Astrocyte of the cerebellum (primary cell): ENCODE measurements at places on chromosomes 4 and X.
A peak's percentile ranks its signal among the peaks of the same experiment; 100 is the strongest.

DNA sequence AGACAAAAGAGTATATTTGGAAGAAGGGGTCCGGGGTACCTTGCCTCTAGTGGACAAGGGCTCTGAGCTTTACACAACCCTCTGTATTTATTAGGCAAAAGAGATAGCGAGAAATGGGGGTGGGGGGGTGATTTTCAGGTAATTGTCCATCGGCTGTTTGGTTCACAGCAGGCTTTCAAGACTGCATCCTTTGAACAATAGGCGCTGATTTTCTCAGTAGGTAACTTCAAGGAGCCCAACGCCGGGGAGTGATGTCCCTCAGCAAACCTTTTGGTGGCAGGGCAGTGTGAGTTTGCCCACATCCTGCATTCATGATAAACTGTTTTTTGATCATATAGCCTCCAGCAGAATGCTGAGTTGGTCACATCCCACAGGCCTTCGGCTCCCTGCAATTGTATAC lies 61.6 kb downstream of the KDM5C start:
- DNase-seq, result no peak

DNA sequence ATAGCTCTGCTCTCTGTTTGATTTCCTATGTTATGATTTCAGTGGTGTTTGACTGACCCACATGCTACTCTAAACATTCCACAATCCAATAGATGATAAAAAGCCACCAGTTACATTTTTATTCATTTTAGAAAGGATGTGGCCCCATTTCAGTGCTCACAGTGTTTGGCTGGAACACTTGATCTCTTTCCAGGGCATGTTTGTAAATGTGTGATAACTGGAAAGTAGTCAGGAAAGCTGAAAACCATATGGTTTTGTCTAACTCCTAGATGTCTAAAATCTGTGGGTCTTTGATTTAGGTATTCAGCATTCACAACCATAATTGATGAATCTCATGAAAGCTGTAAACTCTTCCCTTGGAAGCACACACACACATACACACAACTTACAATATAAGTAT lies 904.9 kb upstream of the AGA start:
- DNase-seq, result no peak

DNA sequence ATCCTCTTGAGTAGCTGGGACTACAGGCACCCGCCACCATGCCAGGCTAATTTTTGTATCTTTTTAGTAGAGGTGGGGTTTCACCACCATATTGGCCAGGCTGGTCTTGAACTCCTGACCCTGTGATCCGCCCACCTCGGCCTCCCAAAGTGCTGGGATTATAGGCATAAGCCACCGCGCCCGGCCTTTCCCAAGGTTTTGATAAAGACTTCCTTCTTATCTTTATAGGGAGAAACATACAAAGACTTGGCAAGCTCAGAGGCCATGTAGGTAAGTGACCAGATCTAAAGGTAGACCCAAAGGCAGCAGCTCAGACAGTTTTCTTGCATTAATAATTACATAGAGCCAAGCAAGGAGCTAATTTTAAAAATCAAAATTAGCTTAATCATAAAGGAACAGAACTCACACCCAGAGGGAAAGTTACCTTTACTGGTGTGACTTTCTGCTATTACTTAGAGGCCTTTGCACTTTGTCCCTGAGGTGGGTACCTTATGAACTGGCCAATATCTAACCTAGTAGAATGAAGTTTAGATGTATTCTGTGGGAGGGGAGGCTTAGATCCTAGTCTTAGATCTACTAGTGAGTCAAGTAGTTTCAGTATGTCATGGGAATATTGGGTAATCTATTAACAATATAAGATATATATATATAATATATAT lies 67.3 kb downstream of the HPGD start:
- DNase-seq, result no peak

- no peak for DNase-seq
These were observed 40.8 kb upstream of the IL9R start for GRCh38 chrX:155956649-155957048.

DNA sequence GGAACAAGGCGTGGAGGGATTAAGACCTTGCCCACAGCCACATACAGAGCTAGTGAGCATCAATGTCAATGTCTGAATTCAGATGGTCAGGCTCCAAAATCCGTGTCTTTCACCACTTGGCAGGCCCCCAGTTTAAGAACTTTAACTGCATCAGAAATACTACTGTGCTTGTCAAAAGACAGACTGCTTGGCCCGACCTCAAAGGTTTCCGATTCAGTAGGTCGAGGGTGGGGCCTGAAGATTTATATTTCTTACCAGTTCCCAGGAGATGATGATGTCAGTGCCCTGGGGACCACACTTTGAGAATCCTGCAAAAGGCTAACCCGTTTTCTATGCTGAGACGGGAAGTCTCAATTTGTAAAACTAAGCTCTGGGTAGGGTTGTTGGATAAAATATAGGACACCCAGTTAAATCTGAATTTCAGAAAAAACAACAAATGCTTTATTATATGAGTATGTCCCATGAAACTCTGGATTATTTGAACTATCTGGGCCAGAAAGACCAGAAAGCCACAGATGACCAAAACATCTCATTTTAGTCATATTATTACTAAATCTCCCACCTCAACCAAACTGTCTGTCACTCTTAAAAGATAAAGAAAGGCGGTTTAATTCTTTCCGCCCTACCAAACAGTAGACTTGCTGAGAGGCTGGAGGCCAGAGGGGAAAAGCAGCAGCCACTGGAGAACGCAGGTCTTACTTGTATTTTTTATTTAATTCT lies 42.7 kb downstream of the GATB start:
- no peak for DNase-seq

- DNase-seq, result no peak
These were observed 3.9 kb upstream of the PLA2G12A start for GRCh38 chr4:109733728-109734127.

GRCh38 chr4:122458625-122459024 lies 2.1 kb upstream of the IL2 start:
- no peak for DNase-seq

DNA sequence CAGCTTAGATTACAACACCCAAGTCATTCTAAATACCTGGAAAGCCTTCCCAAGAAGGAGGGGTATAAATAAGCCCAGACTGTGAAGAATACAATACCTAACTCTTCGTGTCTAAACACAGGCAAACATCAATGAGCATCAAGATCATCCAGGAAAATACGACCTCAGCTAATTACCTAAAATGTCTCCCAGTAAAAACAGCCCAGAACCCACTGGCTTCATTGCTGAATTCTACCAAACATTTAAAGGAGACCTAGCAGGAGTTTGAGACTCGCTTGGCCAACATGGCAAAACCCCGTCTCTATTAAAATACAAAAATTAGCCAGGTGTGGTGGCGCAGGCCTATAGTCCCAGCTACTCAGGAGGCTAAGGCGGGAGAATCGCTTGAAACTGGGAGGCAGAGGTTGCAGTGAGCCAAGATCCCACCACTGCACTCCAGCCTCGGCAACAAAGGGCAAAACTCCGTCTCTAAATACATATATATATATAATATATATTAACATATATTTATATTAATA lies 19.1 kb upstream of the HSFX4 start:
- no peak for DNase-seq

DNA sequence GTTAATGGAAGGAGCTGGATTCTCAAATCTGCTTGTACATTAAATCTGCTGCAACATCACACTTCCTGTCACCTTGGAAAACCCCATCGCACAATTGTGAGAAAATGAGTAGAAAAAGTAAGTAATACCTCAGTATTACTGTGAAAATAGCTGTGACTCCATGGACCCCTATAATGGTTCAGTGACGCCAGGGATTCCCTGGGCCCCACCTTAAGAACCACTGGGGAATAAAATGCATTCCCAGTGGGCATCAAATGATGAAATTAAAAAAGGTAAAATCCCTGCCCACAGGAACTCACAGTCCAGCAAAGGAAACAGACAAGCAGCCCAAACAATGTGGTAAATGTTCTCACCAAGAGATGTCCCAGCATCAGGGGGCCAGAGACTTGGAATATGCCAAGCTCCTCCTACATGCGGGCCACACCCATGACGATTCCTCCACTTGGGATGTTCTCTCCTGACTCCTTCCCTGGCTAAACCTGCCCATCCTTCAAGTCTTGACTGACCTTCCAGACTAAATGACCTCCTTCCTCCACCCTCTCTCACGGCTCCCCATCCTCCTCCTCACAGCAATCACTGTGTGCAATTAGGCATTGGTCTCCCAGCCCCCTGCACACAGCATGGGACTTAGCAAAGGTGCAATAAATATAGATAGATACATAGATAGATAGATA lies 2.6 kb downstream of the EVC2 start:
- no peak for DNase-seq

GRCh38 chr4:77193511-77194102 lies 36.6 kb downstream of the CCNG2 start:
- DNase-seq, result no peak

DNA sequence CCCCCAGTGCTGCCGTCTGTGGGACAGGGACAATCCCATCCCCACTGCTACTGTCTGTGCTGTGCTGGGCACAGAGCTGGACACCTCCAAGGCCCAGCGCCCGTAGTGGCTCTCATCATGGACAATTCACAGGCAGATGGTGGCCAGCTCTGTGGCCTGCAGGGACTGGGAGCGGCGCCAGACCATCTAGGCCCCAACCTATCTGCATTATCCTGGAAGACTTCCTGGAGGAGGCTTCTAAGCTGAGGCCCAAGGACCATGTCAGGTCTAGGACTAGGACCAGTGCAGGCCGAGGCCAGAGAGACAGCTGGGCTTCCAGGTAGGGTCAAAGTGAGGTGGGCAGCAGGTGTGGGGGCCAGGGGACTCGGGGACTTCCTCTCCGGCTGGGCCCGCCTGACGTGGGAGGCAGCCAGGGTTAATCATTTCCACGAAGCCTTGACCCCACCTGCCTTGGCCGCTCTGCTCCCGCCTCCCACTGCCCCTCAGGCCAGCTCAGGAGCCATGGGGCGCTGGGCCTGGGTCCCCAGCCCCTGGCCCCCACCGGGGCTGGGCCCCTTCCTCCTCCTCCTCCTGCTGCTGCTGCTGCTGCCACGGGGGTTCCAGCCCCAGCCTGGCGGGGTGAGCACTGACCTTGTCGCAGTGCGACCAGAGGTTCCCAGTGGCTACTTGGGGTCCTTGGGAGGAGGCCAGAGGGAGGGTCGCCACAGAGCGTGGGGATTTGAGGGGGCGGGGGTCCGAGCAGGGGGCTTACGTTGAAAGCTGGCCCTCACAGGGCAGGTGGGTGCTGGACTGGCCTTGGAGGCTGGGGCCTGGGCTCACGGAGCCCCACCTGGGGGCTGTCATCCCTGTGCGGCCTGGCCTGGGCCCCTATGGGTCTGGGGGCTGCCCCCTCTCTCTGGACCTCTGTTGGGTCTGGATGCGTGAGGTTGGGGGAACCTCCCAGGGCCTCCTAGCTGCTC lies at the start of gene HGFAC:
Gene HGFAC (plus strand): TSS at position 468 of the 959 bp plus-strand sequence. CDS start 34 bp downstream, at position 502.
- DNase-seq, result no peak

DNA sequence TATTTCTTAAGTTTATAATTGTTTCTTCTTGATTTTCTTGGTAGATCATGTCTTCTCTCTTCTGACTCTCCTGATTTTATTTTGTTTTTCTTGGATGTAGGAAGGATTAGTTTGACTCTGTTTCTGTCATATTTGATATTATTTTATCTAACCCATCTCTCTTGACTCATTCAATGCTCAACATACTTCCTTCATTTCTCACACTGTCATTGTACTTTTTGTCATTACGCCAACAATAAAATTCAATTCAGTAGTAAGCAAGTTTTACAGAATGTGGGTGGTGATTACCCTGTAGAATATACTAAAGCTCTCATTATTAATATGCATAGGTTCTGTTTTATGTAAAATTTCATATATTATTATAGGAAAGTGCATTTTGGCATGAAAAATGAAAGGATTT lies 1303.0 kb upstream of the AGA start:
- DNase-seq, result no peak

- no peak for DNase-seq
These were observed 78.2 kb downstream of the SLC2A9 start for GRCh38 chr4:9942921-9943600.

GRCh38 chr4:177297785-177298391 lies 11.8 kb upstream of the NEIL3 start:
- DNase-seq, result no peak

DNA sequence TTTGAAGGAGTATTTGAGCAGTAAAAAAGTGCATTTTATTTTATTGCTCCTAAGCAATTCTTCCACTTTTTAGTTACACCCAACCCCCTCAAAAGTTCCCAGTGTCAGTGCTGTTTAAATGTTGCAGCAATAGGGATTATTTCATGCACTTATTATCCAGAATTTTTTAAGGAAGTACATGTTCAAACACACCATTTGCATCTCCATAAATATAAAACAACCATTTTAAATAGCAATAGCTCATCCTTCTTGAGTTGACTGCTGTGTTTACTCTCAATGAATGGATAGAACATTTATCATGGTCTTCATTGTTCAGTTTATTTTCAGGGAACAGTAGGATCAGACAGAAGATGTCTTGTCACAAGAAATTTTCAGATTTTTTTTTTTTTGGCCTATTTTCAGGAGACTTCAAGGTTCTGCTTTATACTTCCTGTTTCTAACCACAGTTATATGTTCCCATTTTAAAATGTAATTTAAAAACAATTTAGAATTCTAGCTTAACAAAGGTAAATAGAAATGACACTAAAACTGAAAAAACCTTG lies 171.9 kb downstream of the TMA16 start:
- no peak for DNase-seq

- no peak for DNase-seq
These were observed 13.3 kb downstream of the VEGFC start for GRCh38 chr4:176779421-176779820.

DNA sequence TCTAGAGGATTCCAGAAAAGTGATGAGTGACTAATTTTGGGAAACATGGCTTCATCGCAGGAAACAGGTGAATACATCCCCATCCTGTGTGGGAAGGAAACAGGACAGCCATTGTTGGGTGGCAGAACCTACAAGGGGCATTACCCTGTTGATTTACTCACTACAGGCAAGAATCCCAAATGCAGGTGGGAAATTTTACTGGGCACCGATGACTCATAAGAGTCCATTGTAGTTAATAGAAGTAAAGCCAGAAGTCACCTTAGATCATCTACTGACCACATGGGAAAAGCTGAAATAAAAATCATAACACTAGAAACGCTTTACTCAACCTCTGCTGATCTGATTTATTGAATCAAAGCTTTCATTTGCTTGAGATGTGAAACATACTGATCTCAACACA lies 136.4 kb downstream of the TRIML1 start:
- DNase-seq, result no peak

GRCh38 chr4:66178906-66179305 lies 508.6 kb upstream of the EPHA5 start:
- DNase-seq, result peak; percentile 49

DNA sequence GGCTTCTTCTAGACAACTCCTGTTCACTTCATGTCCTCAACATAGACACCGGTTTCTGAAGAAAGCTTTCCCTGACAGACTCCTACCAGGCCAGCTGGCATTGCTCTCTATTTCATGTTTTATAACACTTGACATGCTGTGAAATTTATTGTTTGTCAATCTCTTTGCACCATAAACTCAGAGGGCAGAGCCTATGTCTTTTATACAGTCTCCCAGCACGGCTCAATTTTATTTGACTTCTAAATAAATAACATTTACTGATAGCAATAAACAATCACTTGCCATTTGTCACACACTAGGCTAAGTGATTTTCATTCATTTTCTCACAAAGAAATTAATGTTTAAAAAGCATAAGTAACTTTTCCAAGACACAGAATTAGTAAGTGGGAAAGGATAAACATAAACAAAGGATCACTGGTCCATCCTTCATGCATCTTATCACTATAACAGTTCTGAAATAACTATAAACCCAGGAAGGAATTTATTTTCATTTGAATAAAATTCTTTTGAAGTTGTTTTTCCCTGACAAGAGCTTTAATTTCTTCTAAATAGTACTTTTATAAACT lies 577.6 kb downstream of the TECRL start:
- no peak for DNase-seq

- no peak for DNase-seq
These were observed 337.8 kb downstream of the ARHGAP24 start for GRCh38 chr4:85812776-85813175.

GRCh38 chr4:158860856-158861255 lies 92.0 kb downstream of the FNIP2 start:
- no peak for DNase-seq
